ENCODE measurements at places on chromosomes 3 and 15.
A peak's percentile ranks its signal among the peaks of the same experiment; 100 is the strongest.

DNA sequence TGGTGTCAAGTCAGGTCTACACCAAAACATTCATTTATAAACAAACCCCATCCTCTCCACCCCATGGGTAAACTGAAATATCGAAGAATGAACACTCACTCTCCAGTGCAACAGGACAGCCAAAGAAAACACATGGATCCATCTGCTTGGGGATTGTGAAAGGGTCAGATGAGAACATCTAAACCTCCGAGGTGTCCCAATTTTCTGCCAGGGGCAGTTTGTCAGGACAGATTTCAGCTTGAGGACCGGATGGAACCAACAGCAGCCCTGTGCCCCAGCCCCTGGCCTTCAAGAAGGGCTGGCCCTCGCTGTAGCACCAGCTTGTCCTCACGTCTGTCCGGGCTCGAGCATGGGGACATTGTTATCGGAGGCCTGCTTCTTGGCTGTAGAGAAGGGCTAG is 45.5 kb downstream of the PCSK6 start:
- no peak for DNase-seq

- no peak for DNase-seq
Observed at GRCh38 chr3:51960386-51960785, 5.2 kb downstream of the GPR62 start.

DNA sequence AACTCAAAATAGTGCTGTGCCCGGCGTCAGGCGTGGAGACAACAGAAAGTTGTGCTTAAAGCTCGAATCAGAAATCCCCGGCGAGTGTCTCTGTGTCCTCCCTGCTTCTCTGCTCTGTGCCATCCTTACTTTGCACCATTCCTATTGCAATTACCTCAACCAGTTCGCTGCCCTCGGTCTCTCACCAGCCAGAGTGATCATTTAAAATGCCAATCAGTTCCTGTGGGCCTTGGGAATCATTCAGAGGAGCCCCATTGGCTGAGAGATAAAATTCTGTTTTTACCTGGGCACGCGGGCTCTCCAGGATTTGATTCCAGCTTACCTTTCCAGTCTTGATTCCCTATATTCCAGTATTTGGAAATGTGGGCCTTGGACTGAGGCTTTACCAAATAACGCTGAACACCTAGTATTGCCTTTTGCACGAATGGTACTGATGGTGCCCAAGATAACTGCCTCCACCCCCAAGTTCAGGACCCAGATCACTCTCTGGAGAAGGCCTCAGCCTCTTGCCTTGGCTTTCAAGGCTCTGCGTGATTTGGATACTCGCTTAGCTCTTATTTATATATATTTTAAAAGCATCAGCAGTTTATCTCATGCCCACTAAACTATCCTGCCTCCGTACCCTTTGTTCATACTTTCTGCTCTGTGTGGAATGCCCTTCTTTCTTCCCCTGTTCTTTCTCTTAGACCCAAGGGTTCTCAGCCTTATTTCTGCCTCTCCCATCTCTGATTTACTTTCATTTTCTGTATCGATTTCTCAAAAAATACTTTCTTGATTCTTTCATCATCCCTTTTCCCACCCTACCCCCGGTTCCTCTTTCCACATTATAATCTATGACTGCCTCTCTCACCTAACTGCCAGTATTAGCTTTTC is 863 bp downstream of the PSMA4 start:
- no peak for DNase-seq

GRCh38 chr3:194985031-194985578 is 285.9 kb downstream of the XXYLT1 start:
- no peak for DNase-seq

GRCh38 chr15:31270767-31271166 is 55.9 kb upstream of the KLF13 start:
- DNase-seq, result no peak

GRCh38 chr3:125055331-125055912 is 375 bp downstream of the HEG1 start:
- DNase-seq, result peak; percentile 16

GRCh38 chr3:157363393-157363792 is 73.3 kb upstream of the PTX3 start:
- no peak for DNase-seq

GRCh38 chr15:55218056-55218455 is 21.3 kb upstream of the RSL24D1 start:
- DNase-seq, result no peak

DNA sequence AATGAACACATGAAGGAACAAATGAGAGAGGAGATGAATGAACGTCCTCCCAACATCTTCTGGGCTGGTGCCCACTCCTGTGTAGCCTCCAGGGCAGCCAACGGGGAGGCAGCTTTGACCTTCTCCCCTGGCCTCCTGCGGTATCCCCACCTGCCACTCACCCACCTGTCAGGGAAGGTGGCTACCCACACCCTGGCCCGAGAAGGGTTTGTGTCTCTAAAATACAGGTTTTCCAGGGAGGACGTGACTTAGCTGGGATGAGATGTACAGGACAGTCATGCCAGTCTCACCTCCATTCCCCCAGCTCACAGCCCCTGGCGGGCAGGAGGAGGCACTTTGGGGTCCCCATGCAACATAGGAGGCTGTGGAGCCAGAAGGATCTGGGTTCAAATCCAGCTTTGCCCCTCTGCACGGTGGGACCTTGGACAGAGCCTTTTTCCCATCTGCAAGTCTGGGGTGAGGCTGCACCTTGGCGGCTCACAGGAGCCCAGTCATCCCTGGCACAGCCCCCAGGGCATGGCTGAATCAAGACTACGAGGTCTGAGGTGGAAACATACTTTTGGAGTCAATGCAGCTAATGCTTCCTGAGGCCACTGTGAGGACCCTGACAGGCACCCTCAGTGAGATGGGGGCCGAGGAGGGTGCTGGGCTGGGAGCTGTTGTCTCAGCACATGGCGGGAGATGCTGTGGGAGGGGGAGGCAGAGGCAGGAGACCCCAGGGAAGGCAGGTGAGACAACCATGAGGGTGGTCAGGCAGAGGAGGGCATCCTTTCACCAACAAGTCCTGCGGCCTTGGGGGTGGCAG is 11.1 kb upstream of the PLXND1 start:
- no peak for DNase-seq

GRCh38 chr3:81490541-81491288 is 270.7 kb downstream of the GBE1 start:
- peak; percentile 67 for DNase-seq

GRCh38 chr3:99559196-99559595 is 79.2 kb upstream of the COL8A1 start:
- no peak for DNase-seq

Data from activated T-cell treated with anti-CD3 and anti-CD28 coated beads for 1 hour (primary cell).